ENCODE measurements at places on chromosomes 13 and 19. TPM values are rescaled to one million over a fixed set of nuclear protein-coding genes. Genes with fewer than 3 reads are reported as not detected.

Gene PABPC3
- under 0.01 TPM for total RNA-seq

Gene VSIG10L
- 0.43 TPM for total RNA-seq

Gene PIN1
- 79.8 TPM for total RNA-seq

Gene ALOX5AP
- total RNA-seq: 0.47 TPM

Gene C13orf42
- not detected for total RNA-seq

Gene ZNF552
- total RNA-seq: 3.1 TPM

Gene PNKP
- total RNA-seq: 31.1 TPM

Gene CGB3
- not detected for total RNA-seq

Gene PRTN3
- not detected for total RNA-seq

Gene CEACAM16
- not detected for total RNA-seq

Gene FAM124A
- total RNA-seq: under 0.01 TPM

Gene PCSK4
- total RNA-seq: 0.95 TPM

Gene MIA
- total RNA-seq: 0.26 TPM

Gene FNDC3A
- total RNA-seq: 55.8 TPM

Gene SHFL
- 23.0 TPM for total RNA-seq

Gene ABHD8
- total RNA-seq: 8.7 TPM

Gene B3GLCT
- total RNA-seq: 4.4 TPM

Gene NXNL1
- not detected for total RNA-seq

Gene ZNF565
- 5.4 TPM for total RNA-seq

Gene GJB2
- 1.3 TPM for total RNA-seq

Gene ZNF823
- total RNA-seq: 2.8 TPM

Gene CFAP97D2
- not detected for total RNA-seq

Gene SNRPD2
- total RNA-seq: 916 TPM

Gene UCHL3
- 26.5 TPM for total RNA-seq

Gene FLT3
- total RNA-seq: not detected

Gene SSC5D
- total RNA-seq: 13.1 TPM

Gene PRR22
- total RNA-seq: 0.09 TPM

Gene MAMSTR
- 0.60 TPM for total RNA-seq

Gene HCST
- 3.2 TPM for total RNA-seq

Gene ZNF723
- not detected for total RNA-seq

Gene TMED1
- total RNA-seq: 50.6 TPM

Gene IGFL1
- not detected for total RNA-seq

Gene LAIR1
- not detected for total RNA-seq

Gene PGLYRP1
- total RNA-seq: not detected

Gene ARID3A
- 17.0 TPM for total RNA-seq

Gene ZNF780A
- total RNA-seq: 18.2 TPM

Gene PALM
- total RNA-seq: 68.7 TPM

Gene THSD8
- total RNA-seq: 0.43 TPM

Gene KLK8
- total RNA-seq: not detected

Gene LHB
- not detected for total RNA-seq

Gene BRCA2
- 1.0 TPM for total RNA-seq

Gene CAMSAP3
- total RNA-seq: not detected

Gene ZNF440
- total RNA-seq: 6.3 TPM
